Placental epithelial cell (primary cell): ENCODE measurements at places on chromosomes 1 and 21. TPM values are rescaled to one million over a fixed set of nuclear protein-coding genes. Genes with fewer than 3 reads are reported as not detected.

The AGMAT gene
- 0.33 TPM in 1 of 2 replicates, not detected in the other for total RNA-seq

The COG2 gene
- 15.7 and 22.1 TPM in 2 replicates for total RNA-seq

The CRNN gene
- not detected in 2 replicates for total RNA-seq

The TTC39A gene
- total RNA-seq = 0.65 and 1.2 TPM in 2 replicates

The TP73 gene
- 0.39 and 0.98 TPM in 2 replicates for total RNA-seq
